ENCODE measurements at places on chromosomes 5 and 9.

DNA sequence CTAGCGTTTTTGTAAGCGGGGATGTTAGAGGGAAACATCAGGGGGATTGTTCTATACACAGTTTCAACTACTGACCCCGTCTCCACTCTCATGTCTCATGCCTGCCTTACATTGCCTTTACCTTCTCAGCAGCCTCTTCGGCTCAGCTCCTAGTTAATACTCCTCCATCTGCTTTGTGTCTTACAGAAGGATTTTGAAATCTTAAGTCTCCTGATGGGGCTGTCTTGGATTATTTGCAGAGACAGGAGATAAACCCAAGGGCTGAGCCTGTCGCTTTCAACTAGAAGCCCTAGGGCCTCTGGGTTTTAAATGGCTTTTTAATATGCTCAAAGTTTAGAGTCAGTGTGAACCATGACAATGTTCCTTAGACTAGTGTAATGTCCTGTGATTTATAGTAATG, 161.5 kb downstream of the CARTPT start:
- no peak for DNase-seq

DNA sequence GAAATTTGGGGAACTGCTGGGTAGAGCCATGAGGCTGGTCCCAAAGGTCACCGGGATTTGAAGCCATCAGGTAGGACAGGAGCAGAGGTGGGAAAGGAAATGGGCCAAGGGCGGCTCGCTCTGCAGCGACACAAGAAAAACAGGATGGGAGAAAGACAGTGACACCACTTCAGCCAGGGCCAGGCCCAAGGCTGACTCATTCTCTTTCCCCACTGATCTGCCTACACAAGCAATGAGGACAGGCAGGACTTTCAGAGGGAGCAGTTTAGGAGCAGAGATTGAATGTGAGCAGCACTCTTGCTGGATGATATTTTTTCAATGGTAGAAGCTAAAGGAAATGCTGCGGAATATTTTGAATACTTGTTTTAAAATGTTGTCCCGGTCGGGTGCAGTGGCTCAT, 3.5 kb downstream of the RUFY1 start:
- DNase-seq: no peak

- DNase-seq: no peak
Observed at GRCh38 chr5:65861830-65862241, 64.5 kb upstream of the ERBIN start.

DNA sequence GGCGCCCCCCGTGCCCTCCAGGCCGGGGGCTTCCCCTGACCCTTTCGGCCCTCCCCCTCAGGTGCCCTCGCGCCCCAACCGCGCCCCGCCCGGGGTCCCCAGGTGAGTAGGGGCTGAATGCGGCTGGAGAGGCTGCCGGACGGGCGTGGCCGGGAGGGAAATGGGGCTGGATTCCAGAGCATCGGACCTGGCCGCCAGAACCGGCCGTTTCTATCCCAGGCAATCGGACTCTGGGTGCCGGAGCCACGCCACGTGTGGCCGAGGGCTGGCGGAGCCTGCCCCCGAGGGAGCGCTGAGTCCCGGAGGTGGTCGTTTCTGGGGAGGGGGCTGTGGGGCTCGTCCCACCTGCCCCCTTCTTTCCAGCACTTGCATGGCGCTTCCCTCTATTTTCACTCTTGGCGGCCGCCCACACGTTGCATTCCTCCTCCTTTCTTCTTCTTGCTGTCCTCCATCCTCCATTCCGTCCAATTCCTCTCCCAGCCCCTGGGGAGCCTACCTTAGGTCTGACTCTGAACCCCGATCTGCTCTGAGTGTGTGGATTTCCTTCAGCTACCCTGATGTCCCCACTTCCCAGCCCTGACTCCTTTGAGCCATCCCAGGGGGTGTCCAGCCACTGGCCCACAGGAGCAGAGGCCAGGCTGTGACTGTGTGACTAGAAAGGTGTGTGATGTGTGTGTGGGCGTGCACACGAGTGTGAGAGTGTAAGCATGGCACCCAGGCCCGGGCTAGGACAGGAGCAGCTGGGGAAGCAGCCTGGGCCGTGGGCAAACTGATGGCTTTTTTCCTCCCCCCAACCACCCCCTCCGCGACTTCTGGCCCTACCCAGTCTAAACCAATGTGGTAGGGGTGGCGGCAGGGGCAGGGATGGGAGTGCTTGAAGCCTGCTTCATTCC, 24.7 kb downstream of the GOLGA2 start:
- DNase-seq: no peak

DNA sequence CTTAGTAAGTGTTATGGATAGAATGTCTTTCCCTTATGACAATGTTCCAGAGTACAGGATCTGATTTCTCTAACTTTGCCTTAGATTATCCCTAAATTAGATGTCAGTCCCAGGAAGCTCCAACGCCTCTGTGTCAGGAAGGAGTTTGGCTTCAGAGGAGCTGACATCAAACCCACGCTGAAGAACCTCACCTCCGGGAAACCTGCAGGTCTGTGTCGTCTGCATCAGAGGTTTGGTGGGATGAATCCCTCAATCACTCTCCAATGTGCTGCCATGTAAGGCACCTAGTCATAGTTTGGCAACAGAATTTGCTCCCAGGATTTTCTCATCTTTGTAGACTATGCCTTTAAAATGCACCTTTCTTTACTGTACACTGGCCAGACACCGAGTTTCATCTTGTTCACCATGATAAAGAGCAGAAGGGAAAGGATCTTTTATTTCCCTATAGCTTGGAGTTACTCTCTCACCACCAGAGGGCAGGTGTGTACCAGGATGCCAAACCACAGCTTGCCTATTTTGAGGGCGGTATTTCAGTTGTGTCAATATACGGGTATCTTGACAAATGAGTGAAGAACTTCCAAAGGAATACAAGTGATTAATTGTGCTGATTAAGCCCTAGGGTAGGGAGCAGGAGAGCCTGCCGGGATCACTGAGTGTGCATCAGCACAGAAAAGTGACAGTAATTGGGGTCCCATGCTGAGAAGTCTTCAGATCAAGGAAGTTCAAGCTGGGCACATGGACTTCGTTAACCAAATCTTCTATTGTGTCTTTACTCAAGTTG, 23.4 kb downstream of the MINAR2 start:
- peak; percentile 36 for DNase-seq

DNA sequence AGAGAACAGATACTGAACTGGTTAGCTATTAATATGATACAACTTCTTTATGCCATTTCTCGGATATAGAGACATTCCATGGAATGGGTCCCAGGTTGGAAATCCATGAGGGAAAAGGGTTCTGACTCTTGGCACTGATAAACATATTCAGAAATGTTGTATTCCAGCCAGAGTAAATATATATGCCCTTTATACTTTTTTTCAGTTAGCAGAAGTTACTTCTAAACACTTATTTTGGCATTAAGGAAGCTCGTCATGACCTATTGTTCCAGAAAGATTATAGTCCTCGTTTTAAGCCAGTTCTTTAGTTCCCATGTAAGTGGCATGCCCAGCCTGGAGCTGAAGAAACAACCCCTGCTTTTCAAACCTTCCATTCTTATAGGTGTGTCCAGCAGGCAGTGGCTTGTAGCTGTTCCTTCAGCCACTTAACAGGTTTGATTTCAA, 181.6 kb downstream of the CD180 start:
- DNase-seq: no peak
